ENCODE measurements at places on chromosomes 2 and 18. TPM values are rescaled to one million over a fixed set of nuclear protein-coding genes. Genes with fewer than 3 reads are reported as not detected.

Gene GPR35
- 3.6 TPM for total RNA-seq

Gene TTL
- 58.6 TPM for total RNA-seq

Gene LTBP1
- total RNA-seq = 53.3 TPM

Gene DLX1
- 10.0 TPM for total RNA-seq

All from type B pancreatic cell (in vitro differentiated cells).